ENCODE measurements at places on chromosomes 3 and 15. TPM values are rescaled to one million over a fixed set of nuclear protein-coding genes. Genes with fewer than 3 reads are reported as not detected.

GRCh38 chr3:67196677-67197076 lies 198.6 kb downstream of the KBTBD8 start:
- DNase-seq, result no peak

- DNase-seq, result no peak
Observed at GRCh38 chr15:66783314-66783713, 81.3 kb downstream of the SMAD6 start.

Gene NPRL2
- total RNA-seq, result 33.2 TPM

DNA sequence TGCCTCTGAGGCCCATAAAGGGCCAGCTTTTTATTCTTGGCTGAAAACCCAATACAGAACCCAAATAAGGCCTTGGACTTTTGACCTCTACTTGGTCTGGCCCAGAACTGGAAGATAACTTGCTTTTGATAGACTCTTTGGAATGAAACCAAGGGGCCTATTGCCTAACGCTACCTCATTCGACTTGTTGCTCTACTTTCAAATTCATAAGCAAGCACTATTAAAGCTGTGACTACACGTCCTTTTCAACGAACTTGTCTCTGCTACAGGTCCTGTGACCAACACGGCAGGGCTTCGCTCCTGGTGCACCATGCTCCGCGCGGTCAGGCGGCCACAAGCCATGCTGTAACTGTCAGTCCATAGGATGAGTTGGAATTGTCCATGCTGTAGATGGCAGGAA lies 385.4 kb downstream of the MFSD1 start:
- no peak for DNase-seq
